ENCODE measurements at places on chromosomes 4 and X.

GRCh38 chr4:2102045-2102883 is 43.1 kb downstream of the NAT8L start:
- DNase-seq = no peak

DNA sequence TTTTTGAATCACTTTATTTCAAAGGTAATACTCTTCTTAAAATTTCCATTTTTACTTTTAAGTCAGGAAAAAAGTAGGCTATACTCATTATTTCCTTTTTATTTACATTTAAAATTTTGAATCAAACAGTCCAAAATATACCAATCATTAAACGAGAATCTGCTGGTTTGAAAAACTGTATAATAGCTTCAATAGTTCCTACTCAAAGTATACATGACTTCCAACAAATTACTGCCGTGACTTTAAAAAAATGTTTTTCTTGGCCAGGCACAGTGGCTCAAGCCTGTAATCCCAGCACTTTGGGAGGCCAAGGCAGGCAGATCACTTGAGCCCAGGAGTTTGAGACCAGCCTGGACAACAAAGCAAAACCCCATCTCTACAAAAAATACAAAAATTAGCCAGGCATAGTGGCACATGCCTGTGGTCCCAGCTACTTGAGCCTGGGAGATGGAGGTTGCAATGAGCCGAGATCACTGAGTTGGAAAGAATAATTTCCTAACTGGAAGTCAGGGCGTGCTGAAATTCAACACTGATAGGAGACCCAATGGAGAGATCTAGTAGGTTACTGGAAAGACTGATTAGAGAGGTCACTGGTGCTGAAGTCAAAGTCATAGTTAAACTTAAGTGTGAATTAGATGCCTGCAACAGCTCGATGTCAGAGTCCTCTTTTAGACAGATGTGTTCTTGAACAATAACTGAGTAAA is 9.0 kb downstream of the KLHL8 start:
- no peak for DNase-seq

- no peak for DNase-seq
Measured at GRCh38 chrX:9279234-9279544, 185.7 kb upstream of the TBL1X start.

- DNase-seq = no peak
Measured at GRCh38 chr4:10856271-10856782, 171.8 kb upstream of the CLNK start.

- DNase-seq = no peak
Measured at GRCh38 chr4:68808060-68808459, 7.7 kb upstream of the UGT2B10 start.

DNA sequence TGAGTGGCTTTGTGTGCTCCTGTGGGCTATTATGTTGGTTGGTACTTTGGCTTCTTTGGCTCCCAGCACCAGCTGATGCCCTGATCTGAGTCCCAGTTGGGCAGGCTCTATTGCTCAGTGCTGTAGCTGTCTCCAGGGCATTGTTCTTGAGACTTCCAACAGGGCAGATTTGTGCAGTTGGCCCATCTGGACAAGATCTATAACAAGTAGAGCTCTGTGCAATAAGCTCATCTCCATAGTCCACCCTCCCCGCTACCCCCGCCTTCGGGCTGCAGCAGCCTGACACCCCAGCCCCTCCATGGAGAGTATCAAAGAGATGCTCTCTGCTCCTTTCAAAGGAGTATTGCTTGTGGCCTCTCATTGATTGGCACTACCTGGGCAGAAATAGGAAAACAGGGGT is 5.8 kb upstream of the TMEM31 start:
- DNase-seq = no peak

DNA sequence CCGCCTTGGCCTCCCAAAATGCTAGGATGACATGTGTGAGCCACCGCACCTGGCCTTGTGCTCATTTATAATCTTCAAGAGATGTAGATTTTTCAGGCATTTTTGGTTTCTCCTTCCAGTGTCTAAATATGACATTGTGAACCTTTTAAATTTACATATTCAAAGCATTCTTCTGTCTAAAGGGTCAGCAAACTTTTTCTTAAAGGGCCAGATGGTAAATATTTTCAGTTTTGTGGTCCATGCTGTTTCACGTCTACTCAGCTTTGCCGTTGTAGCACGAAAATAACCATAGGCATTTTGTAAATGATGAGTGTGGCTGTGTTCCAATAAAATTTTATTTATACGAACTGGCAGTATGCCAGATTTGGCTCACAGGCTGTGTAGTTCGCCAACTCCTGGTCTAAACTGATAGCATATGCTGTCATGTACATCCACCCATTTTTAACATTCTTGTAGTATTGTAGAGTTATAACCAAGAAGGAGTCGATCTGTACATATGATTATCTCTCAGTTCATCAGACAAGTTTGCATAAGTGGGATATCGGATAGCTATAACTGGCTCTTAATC is 12.7 kb upstream of the GCNA start:
- DNase-seq = no peak

DNA sequence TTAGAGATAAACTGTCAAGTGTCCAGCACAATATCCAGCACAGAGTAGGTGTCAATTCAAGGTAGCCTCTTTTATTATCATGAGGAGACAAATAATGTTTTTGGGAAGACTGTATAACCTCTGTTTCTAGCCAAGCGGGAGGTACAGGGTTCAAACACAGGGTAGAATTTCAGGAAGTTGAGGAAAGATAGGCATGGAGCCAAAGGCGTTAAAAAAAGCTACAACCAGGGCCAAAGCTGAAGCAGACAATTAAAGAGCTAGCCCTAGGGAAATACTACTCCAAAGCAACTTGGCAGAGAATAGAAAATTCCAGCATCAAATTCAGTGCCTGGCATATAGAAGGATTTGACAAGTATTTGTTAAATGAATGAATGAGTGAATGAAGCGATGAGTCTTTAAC is 40.0 kb upstream of the CASK start:
- no peak for DNase-seq

- DNase-seq = no peak
Measured at GRCh38 chr4:40046311-40046980, 10.2 kb upstream of the N4BP2 start.

DNA sequence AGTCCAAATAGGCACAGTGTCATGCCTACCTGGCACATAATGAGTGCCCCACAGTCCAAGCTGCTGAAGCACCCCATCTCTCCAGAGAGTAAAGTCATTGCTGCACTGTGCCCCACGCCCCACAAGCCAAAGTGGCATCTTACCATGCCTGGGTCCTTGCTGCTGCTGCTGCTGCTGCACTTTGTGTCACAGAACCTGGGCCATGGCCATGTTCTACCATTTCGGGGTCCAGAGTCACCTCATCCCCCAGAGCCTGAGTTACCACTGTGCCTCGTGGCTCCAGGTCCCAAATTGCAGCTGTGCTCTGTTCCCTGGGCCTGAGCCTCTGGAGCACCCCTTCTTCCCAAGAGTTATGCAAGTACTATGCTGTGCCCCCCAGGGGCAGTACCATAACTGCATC is 40.5 kb downstream of the SLC10A7 start:
- DNase-seq = no peak

DNA sequence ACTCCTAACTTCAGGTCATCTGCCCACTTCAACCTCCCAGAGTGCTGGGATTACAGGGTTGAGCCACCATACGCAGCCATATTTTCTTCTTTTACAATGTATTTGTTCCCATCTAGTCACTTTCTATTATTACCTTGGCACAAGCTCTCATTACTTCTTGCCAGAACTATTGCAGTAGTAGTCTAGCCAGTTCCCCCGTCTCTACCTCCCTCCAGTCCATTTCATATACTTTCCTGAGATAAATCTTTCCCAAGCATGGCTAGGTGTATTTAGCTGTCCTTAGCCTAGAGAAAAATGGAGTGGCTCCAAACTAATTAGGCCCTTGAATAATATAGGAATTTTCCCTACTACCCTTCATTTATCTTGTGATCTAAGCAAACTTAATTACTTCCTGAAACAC is 412.2 kb downstream of the RPA4 start:
- no peak for DNase-seq

- no peak for DNase-seq
Measured at GRCh38 chr4:15990570-15991285, 27.8 kb upstream of the FGFBP2 start.

DNA sequence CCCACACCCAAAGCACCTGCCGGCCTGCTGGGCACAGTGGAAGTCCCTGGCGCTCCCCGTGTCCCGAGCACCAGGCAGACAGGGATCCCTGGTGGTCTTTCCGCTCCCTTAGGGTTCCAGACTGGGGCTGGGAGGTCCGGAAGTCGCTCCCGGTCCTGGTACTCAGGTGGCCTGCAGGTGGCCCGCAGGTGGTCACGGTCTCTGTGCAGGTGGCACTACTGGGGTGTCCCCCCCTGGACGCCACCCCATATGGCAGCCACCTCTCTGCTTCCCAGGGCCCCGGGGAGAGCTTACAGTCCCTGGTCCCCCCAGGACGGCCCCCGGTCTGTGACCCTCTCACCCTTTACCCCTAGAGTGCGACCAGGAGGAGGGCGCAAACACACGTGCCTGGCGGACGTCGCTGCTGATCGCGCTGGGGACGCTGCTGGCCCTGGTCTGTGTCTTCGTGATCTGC is 13.6 kb downstream of the SLC25A6 start:
- DNase-seq = no peak

DNA sequence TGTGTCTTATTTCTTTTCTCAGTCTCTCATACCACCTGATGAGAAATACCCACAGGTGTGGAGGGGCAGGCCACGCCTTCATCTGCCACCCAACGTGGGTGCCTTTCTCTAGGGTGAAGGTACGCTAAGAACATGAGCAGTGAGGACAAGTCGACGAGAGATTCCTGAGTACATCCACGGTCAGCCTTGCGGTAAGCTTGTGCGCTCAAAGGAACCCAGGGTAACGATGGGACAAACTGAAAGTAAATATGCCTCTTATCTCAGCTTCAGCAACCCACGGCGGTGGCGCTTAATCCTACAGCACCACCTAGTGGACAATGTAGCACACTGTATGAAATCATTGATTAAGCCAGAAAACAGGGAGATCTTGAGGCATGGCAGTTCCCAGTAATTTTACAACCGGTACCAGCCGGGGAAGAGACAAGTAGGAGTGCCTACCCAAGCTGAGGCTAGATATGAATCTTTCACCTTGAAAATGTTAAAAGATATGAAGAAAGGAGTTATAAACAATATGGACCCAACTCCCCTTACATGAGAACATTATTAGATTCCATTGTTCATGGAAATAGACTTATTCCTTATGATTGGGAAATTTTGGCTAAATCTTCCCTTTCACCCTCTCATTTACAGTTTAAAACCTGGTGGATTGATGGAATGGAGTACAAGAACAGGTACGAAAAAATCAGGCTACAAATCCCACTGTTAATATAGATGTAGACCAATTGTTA is 63.0 kb downstream of the ZNF732 start:
- peak; percentile 44 for DNase-seq

- no peak for DNase-seq
Measured at GRCh38 chr4:120724656-120725055, 197.9 kb downstream of the PRDM5 start.
